Suprapubic skin (tissue), 4 donors: ENCODE measurements at places on chromosomes 3 and 15. TPM values are rescaled to one million over a fixed set of nuclear protein-coding genes. Genes with fewer than 3 reads are reported as not detected.

The RLBP1 gene
- total RNA-seq = not detected

The SLC22A14 gene
- total RNA-seq = not detected

The GP5 gene
- total RNA-seq = not detected

The TM6SF1 gene
- total RNA-seq = 2.0 TPM

The MKRN2 gene
- 25.3 TPM for total RNA-seq

The CPNE4 gene
- total RNA-seq = not detected

The TMEM89 gene
- total RNA-seq = not detected

The SUSD5 gene
- total RNA-seq = 0.60 TPM

The KCNH8 gene
- total RNA-seq = 0.64 TPM

DNA sequence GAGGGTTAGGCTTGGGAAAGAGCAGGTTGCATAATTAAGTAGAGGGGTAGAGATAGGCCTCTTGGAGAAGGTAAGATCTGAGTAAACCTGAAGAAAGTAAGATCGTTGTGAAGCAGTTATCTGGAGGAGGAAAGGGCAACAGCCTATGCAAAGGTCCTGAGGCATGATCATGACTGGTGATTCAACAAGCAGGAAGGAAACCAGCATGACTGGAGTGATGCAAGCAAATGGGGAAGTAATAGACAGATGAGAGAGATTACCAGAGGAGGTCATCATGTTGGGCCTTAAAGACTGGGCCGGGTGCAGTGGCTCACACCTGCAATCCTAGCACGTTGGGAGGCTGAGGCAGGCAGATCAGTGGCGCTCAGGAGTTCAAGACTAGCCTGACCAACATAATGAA lies 360.2 kb downstream of the EPHB1 start:
- no peak for DNase-seq

GRCh38 chr3:46646700-46647099 lies 34.4 kb downstream of the FAM240A start:
- DNase-seq = no peak

DNA sequence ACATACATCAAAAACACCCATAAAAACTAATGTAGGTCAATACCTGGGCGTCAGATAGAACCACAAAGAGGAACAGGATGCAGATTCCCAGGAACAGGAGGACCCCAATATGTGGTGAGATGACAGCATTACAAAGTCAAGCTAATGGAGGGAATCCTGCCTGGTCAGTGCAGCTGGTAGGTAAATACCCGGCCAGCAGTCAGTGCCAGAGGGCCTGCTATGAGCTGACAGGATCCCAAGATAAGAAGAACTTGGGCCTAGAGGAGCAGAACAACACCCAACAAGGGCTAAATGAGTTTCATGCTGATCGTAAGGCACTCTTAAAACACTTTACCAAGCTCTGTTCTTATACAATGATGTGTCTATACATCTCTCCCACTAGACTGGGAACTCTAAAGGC lies 61.2 kb upstream of the KCNMB2 start:
- no peak for DNase-seq

- DNase-seq = no peak
Measured at GRCh38 chr3:24985668-24986067, 442.4 kb upstream of the RARB start.

- DNase-seq = no peak
Measured at GRCh38 chr3:127688022-127688415, 15.3 kb downstream of the ABTB1 start.

DNA sequence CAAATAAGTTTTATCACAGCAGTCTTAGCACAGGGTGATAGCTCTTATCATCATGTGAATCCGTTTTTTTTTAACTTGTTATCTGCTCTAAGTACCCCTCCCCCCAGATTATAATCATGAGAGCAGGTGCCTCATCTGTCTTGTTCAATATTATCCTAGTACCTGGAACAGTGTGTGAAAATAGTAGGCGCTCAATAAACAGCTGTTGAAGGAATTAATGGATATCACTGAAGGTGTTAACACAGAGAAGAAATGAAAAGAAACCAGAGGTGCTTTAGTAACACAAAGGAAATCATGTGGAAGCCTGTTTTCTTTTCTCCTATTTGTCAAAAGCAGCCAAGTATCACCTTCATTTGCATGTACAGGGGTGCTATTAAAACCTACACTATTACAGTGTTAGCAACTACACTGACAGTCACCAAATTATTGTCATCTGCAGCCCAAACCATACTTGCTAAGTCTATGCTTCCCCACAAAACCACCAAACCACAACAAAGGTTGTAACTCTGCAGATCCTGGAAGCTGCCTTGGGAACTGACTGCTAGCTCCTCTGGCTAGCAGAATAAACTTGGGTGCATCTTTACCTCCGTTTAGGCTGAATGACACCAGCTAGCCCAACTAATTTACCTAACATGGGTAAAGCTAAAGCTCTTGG lies 2.9 kb downstream of the XPC start:
- no peak for DNase-seq

DNA sequence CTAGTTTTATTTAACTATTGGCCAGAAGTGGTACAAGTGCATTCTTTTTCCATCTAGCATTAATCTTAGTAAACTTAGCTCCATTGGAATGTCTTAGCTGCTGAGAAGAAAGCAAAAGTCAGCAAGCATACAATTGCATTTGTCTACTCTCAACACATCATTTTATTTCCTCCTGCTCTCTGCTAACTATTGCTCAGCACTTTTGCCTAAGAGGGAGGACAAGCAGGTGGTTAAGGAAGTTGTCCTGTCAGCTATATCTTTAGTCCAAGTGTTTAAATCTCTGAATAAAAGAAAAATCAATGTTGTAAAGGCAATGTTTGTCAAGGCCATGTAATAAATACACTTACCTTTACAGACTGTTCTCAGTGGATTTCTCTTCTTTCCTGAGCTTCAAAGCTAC lies 51.0 kb downstream of the FHIT start:
- no peak for DNase-seq

GRCh38 chr15:35141743-35142471 lies 56.8 kb upstream of the NANOGP8 start:
- DNase-seq = no peak

DNA sequence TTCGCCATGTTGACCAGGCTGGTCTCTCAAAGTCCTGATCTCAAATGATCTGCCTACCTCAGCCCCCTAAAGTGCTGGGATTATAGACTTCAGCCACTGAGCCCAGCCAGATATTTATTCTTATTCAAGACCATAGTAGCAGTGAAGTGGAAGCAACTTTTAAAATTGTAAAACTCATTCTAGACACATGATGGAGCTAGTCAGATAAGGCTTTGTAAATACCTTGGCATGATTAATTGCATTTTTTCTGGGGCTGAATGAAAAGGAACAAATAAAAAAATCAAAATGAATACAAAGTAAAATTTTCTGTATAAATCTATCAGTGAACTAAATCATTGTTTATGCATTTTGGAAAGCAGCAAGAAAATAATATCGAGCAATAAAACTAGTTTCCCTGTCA lies 4.1 kb upstream of the MYO1E start:
- no peak for DNase-seq

DNA sequence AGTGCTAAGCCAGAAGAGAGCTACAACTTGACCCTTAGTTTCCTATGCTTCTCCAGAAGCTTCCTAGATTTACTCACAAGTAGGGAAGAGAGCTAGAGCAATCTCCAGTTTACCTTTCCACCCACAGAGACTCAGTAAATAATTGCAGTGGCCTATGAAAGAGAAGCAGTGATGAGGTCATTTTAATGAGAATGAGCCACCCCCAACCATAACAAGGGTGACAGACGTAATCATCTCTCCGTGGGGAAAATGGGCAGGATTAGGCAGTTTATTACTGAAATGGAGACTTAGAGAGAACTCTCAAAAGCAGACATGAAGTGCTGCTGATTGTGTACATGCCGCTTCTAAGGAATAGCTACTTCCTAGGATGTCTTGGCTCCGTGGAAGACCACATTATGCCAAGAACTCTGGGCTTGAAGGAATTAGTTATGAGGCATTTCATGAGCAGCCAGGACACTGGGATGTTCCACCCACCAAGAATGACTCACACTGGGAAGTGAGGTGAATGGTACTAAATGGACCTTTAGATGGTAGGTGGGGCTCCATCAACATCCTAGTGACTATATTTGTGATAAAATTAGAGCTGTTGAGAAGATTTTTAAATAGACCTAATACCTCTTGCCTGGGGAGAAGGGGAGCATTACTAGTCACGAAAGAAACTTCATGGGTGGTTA lies 160.9 kb downstream of the EDEM1 start:
- no peak for DNase-seq

DNA sequence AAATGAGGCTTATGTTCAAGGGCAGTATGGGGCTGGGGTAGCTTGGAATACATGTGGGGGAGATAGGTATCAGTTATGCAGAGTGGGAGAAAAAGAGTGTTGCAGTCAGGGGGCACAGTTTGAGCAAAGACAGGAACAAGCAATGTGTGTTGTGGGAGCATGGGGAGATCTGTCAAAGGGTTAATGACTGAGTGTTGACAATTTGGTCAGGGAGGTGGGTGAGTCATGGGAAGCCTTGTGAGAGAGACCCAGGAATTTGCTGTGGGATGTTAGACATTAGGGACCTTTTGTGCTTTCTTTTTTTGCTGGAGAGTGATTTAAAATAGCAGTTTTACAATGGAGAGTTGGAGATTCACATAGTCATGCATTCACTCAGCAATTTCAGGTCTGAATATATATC lies 221.6 kb upstream of the NR2E3 start:
- no peak for DNase-seq
